Right lobe of liver (tissue), 6 donors: ENCODE measurements at places on chromosomes 6 and 20.

DNA sequence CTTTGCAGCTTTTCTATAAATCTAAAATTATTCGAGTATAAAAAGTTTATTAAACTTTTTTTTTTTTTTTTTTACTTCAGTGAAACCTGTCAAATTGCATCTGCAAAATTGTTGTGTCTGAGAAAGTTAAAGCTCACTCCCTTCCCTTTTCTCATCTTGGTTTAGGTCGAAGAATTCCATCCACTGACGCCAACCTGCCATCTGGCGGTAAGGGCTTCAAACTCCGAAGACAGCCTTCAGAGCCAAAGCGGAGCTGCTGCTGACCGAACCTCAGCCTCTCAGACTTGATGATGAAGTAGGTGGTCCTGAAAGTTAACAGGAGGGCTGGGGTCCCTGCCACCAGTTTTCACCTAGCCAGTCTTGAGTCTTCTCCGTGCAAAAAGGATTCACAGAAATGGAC, 29.6 kb upstream of the VAPB start:
- no peak for DNase-seq

- no peak for DNase-seq
Measured at GRCh38 chr6:24825130-24825630, 26.5 kb upstream of the ARMH2 start.

DNA sequence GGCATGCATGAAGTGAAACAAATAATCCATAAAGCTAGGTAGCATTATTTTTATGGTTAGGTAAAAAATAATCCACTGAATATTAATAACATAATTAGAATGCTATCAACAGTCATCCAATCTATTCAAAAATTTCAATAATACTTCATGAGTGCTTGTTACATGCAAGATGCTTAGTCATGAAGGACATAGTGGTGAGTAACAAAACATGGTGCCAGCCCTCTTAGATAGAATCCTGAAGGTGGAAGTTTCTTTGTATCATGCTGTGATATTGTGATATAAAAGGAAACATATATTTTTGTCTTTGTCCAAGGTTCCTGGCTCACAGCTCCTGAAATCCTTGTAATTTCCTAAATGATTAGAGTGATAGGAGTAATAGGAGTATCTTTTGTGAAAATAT, 14.9 kb downstream of the RCAN2 start:
- DNase-seq = no peak

DNA sequence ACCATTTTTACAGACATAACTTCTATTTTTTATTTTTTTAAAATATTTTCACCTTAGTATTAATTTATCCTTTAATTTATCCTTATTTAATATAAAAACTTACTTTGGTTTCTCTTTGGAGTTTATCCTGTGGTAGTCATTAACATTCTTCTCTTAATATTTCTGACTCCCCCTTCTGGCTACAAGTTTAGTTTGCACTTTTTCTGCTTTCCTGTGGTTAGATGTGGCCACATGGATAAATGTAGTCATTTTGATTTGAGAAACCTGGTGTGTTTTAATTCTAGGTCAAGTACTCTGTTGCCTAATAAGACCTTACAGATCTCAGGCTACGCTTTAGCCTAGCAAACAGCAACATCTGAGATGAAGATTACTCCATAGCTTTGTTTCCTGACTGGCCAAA, 1187.5 kb downstream of the HACE1 start:
- no peak for DNase-seq

DNA sequence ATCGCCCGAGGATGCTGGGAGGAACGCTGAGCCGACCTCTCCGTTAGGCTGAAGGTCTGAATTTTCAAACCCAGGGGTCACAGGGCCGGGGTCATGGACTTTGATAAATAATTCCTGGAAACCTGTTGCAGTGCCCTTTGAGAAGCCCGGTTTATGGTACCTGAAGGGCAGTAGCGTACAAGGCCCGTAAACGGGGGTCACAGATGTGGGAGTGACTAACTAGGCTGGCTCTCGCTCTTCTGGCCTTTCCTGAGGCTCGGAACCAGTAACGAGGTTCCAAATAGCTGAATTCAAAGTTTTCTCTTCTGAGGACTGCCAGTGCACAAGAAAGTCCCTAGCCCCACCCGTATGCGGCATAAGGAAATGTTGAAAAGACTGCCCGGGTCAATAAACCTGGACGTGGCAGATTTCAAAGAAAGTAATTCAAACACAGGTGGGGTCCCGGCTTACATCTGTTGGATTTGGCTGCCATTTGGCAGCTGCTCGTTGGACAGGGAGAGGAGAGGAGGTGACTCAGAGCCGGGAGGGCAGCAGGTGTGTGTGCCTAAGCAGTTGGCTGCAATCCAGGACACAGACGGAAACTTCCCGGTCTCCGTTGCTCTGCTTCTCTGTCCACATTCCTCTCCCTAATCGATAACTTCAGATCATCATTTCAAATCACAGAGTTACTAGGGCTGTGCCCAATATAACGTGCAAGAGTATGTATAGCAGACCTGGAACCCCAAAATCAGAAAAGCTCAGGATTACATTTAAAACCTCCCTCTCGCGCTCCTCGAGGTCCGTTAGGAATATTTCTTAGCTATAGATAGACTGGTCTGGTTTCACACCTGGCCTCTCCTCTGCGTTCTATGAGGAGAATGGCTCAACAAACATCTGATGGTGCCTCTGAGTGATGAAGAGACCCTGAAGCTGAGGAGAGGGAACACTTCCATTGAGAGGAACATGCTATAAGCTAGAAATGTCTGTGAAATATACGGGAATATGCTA, 765 bp upstream of the GMDS start:
- peak; percentile 78 for DNase-seq

DNA sequence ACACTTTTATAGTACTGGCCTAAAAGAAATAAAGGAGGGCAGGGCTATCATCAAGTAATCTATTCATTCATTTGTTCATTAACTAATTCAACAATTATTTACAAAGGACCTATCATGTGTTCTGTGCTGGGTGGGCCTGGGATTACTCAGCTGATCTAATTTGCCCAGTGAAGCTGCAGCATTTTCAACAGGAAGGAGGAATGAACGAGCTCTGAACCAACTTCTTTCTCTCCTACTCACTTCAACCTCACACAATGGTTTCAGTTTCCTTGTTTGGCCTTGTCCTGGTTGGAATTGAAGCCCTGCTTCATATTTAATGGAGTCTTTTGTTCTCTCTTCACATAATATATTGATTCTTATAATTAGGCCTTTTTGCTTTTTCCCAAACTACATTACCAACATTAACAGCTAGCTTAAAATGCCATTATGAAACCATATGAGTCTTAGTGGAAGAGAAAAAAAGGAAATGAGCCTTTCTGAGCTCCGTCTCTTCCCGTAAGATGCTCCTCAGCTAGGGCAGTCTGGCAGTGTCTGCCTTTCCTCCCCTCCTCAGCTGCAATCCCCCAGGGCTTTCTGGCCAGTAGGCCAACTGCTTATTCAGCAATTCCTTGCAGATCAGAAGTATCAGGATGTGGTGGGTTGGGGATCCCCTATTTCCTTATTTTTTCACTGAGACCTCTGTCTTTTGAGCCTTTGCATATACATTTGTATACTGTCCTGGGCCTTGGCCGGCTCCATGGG, 79.4 kb upstream of the NRN1 start:
- no peak for DNase-seq

GRCh38 chr6:26149240-26149639, 62.0 kb downstream of the HFE start:
- DNase-seq = no peak

DNA sequence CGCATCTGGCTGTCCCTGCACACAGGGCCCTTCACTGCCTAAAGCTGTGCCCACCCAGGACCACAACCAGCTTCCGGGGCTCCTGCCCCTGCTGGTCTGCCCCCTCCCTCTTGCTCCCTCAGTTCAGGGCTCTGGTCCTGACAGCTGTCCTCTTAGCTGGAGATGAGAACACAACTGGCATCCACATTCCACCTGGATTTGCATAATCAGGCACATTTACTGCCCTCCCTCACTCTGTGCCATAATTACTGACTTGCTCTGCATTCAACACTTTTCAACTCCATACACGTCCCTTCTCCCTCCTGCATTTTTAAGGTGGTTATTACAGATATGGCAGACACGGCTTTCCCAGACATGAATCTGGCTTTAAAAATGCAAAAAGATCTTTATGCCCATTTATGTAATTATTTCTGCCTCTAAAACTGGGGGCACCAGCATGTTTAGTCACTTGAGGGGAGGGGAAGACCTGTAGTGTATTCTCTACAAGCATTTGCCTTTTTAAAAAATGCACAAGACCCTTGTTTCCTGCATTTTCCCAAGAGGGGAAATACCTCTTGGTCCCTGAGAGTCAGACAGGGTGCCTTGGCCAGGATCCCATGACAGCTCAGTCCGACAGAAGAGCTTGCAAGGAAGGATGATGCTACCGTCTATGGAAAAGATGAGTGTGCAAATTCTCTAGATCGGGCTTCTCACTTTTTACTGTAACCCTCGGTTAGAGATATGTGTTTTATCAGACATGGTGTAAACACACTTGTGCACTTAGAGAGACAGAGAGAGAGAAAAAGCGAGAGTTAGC, 401.8 kb downstream of the PREX1 start:
- DNase-seq = no peak
